ENCODE measurements at places on chromosomes 11 and 22.

DNA sequence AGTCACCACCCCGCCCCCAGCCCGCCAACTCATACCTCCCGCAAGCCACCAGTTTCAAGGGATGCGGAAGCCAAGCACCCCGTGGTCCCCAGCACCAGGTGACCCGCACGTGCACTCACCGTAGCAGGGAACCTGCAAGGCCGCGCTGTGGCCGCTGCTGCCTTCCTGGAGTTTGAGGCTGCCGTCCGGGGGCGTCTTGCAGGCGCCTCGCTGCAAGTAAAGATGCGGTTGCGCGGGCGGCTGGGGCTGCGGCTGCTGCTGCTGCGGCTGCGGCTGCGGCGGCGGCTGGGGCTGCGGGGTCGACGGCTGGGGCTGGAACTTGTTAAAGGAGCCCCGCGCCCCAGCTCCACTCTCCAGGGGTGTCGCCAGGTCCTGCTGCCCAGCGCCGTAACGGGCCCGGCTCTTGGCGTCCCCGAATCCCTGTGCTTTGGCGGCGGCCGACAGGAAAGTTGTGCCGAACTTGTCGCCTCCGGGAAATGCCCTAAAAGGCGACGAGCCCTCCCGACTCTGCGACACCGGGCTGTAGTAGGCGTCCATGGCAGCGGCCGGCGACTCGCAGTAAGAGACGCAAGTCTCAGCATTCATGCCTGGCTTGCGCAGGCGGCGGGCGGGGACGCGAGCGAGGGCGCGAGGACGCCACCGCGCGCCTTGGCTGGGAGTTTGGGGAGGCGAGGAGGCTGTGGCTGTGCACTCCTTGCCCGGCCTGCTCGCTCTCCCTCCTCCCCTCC is at the start of gene ALX4:
TSS of gene ALX4 (minus strand) at position 662 of the 728 bp plus-strand sequence. CDS start at position 585, 77 bp downstream.
- DNase-seq: peak; percentile 33

DNA sequence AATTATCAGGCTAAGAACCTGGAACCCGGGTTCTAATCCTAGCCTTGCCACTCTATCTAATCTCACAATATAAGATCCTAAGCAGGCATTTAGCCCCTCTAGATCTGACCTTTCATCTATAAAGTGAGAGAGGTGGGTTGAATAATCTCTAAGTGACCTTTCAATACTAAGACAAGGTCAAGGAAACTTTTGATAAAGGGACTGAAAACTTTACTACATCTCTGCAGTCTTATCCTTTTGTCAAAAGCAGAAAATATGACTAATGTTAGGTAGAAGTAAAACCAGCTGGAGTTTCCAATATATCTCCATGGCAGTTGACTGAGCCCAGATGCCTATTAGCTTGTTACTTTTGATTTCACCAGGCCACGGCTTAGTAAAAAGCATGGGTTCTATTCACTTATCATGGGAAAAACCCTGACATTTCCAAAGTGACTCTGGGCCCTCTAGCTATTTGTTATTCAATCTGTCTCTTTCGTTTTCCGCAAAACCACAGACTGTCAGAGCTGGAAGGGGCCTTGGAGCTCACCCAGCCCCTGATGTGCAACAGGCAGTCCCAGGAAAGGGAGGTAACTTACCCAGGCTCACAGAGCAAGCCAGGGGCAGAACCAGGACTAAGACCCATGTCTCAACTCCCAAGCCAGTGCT is 75.8 kb downstream of the RAB30 start:
- DNase-seq: peak; percentile 60

DNA sequence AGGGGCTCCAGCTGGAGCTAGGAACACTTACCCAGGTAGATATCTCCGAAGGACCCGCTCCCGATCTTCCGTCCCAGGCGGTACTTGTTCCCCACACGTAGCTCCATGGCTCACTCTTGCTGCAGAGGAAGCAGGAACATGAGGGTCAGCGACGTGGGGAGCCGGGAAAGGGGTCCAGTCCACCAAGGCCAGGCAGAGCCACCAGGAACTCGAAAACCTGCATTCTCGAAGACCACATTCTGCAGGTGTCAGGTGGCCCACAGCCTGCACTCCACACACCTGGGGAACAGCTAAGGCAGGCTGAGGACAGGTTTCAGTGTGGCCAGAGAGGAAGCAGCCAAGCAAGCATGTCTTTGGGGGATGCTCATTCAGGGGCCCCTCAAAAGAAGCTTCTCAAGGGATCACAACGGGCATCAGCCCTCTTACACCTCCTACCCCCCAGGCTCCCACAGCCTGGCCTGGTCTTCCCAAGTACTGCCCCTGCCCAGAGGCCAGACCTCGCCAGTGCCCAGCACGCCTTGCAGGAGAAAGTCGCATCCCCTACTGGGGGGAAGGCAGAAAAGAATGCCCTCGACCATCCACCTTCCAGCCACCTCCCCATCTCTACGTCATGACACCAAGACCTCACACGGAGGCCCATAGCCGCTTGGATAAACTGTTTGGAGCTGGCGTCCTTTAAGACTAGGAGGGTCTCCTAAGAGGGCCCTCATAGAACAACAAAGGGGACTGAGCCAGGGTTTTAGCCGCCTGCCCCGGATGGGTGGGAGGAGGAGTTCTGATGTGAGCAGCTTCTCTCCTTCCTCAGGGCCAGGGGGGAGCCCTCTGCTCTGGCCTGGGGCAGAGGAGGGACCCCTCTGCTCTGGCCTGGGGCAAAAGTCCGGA is 2.9 kb downstream of the CSNK1E start:
- peak; percentile 30 for DNase-seq

DNA sequence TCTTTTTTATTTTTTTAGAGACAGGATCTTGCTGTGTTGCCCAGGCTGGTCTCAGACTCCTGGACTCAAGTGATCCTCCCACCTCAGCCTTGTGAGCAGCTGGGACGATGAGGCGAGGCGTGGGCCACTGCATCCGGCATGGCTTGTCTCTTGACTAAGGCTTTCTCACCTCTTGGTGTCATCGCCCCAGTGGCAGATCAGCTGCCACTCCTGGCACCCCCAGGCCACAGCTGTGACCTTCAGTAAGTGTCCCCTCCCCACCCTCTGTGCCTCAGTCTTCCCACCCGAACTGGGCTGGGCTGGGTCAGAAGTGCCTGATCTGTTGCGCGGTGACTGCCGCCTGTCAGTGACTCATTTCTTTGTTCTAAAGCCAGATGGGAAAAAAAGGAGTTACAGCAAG is 3.6 kb downstream of the SYNGR1 start:
- DNase-seq: peak; percentile 35

DNA sequence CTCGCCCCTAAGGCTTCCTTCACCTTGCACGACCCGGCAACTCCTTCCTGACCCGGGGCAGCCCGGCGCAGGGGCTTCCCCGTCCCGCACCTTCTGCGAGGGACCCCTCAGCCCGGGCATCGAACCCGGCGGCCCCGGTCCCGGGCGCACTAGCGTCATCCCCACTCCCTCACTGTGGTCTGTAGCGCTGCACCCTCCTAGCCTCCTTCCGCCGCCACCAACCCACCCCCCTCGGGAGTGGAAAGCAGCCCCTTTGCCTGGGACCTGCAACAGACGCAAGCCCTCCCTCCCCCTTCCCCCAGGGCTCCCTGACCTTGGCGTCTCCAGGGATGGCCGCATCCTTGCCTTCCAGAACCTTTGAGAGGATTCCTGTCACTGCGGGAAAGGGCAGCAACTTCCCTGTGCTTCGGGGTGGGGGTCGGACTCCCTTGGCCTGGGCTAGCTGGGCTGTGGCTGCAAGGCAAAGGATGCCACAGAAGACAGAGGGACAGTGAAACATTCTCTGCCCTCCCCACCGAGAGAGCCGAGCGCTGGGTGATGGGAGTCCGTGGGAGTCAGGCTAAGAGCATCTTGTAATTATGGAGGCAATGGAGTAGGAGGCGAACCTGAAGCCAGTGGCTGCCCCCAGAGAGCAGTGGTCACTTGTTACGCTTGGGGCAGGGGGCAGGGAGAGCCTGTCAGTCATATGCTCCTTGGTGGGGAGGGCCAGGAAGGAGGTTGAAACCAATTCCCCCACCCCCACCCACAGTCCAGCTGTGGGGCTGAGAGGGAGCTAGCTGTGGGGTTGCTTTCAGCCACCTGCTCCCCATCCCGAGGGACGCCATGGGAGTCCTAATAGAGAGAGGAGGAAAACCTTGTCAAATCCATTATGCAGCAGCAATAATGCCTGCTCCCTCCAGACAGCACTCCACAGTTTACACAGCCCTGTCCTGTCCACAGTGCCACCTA is 920 bp downstream of the TMEM132A start:
- peak; percentile 8 for DNase-seq

DNA sequence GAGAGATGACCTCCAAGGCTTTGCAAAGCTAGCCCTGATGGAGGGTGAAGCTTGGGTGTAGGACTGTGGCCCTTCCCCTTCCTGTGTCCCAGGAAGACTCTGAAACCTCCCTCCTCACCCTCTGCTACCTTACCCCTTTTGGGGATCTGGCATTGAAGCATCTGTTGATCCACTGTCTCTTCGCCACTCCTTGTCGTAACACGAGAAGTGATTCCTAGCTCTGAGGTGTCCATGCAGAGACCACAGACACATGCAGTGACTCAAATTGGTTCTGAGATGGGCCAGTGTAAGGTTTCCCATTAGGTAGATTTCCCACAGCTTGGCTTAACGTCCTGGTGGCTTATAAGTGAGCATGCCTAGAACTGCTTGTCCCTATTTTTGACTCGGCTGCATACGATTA is 101.4 kb downstream of the ZBTB16 start:
- DNase-seq: peak; percentile 48

GRCh38 chr11:36394926-36395325 is 98.8 kb downstream of the PRR5L start:
- DNase-seq: no peak

DNA sequence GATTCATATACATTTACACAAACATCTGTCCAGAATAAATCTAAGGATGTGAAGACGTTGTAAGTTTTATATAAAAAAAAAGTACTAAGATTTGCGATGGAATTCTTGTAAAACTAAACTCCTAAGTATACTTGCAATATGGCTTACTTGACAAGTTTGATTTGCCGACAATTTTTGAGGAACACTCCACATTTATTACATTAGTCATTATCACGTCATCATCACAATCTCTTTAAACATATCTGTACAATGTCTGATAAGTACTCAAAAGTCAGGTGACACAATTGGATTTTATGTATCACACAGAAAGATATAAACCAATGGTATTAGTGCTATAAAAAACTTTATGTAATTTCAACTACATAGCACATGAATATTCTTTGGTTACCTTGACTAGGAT is 30.4 kb downstream of the IMMP1L start:
- no peak for DNase-seq

Data from epithelial cell of esophagus (primary cell).